ENCODE measurements at places on chromosomes 7 and 10.

GRCh38 chr7:3670898-3671297 is 369.8 kb downstream of the SDK1 start:
- DNase-seq: no peak

GRCh38 chr10:50275650-50276235 is 24.4 kb upstream of the ASAH2 start:
- DNase-seq: no peak

DNA sequence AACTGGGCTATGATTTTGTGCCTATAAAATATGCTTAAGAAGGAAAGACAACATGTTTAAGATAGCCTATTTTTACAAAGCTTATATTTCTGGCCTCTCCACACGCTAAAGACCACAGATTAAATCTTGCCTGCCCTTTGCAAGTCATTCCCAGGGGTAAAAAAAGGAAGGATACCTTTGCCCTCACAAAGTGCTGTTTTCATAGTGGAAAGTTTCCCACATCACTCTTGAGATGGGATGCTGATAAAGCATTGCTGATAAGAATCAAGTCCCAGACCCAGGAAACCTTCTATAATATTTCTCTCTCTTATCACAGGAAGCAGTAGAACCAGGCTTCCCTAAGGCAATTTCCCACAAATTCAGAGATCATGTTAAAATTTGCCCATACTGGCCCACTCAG is 56.5 kb downstream of the GSAP start:
- no peak for DNase-seq

GRCh38 chr10:100966887-100967286 is 2.4 kb upstream of the SEMA4G start:
- no peak for DNase-seq

All from NCI-H187 (cell line).